ENCODE measurements at places on chromosomes 5 and 9.

- DNase-seq, result no peak
Measured at GRCh38 chr5:127830157-127830556, 127.0 kb downstream of the CCDC192 start.

DNA sequence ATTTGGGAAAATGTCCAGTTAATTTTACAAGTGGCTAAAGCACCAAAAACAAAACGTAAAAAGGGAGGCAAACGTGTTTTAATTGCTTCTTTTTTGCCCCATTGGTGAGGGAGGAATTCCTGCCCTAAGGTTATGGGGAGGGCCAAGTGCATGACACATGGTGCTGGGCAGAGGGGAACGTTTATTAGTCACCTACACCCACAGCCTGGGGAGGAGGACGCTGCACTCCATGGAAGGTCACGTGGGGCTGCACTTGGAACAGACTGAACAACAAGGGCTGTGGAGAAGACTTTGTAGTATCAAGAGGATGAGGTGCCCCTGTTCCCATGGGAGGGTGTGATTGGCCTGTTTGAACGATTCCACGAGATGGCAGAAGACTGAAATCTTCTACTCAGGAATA lies 13.7 kb upstream of the ADAMTS16 start:
- no peak for DNase-seq

DNA sequence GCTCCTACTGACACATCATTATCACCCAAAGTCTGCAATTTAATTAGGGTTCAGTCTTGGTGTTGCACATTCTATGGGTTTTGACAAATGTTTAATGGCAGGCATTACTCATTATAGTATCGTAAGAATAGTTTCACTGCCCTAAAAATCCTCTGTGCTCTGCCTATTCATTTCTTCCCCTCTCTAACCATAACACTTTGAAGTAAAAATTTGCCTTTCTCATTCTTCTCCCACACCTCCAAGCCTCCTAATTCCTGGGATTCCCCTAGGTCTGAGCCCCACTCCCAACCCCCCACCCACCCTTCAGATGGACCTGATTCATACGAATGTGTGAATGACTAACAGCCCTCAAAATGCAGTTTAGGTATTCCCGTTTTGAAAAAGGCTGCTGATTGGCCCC lies 18.4 kb downstream of the ENC1 start:
- no peak for DNase-seq

DNA sequence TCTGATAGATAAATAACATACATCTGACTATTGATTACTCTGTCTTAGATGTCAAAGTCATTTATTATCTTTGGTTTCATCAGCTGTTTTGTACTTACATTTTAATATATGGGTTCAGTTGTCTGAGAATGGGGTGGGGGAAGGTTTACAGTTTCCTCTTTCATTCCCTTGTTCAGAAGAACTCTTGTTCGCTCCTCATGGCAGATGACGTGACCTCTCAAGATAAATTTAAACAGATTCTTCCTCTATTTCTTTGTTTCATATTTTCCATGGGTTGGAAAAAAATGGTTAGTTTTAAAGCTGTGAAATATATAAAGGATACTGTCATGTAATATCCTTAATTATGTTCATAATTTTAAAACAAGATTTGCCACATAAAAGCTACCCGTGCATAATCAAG lies 61.4 kb downstream of the TSSK1B start:
- DNase-seq, result no peak

- no peak for DNase-seq
Measured at GRCh38 chr5:126988021-126988569, 42.3 kb downstream of the MARCHF3 start.
